ENCODE measurements at places on chromosomes 6 and 20.
A peak's percentile ranks its signal among the peaks of the same experiment; 100 is the strongest.

GRCh38 chr6:2715737-2716136 lies 35.0 kb downstream of the MYLK4 start:
- no peak for DNase-seq

DNA sequence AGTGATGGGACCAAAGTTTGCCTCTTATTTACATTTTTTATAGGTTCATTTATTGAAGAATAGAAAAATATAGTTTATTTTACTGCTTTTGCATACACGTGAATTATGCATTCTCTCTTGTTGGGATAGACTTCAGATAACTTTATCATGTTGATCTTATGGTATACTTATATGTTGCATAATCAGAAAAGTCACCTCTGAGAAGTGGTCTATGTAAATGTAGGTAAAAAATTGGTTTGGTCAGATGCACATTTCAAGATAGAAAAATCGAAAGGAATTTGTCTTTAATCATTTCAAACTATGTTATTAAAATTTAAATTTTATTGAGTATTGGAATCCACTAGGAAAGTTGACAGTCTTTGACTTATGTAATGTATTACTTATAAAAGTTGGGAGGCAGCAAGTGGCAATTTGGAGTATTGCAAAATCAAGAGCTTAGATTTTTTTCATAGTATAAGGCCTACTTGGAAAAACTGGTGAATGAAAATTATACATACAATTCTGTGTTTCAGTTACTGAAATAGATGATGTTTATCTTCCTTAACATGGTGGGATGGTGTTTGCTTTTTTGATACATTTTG lies 2.4 kb downstream of the PHF3 start:
- no peak for DNase-seq

GRCh38 chr6:148521586-148521985 lies 178.9 kb downstream of the SASH1 start:
- no peak for DNase-seq

DNA sequence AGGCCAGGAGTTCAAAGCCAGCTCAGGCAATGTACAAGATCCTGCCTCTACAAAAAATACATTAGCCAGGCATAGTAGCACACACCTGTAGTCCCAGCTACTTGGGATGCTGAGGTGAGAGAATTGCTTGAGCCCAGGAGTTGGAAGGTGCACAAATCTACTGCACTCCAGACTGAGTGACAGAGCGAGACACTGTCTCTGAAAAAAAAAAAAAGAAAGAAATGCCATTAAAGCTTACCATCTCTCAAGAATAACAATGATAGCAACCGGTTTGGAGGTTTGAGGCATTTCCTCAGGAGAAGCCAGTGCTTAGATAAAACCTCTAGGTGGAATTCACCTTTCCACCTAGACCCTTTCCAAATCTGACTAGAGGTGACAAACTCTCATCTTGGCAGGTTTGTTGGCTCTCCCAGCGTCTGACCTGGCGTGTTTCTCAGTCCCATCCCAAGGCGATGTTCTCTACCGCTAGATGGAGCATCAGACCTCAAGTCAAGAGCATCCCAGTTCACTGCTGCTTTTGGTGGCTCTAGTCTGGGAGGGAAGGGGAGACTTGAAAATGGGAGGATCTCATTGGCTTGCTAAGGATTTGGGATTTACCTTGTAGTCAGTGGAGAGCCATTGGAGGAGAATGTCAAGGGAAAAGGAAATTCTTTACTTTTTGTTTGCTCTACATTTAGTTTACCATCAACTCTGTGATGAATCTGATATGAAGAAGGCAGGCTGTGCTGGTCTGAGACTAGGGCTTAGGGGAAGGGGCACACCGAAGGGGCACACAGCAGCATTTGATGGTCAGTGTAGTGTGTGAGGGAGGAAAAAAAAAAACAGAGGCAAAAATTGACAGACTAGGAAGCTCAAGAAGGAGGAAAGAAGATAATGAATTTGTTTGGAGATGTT lies 67.9 kb downstream of the NCOA7 start:
- DNase-seq = no peak

DNA sequence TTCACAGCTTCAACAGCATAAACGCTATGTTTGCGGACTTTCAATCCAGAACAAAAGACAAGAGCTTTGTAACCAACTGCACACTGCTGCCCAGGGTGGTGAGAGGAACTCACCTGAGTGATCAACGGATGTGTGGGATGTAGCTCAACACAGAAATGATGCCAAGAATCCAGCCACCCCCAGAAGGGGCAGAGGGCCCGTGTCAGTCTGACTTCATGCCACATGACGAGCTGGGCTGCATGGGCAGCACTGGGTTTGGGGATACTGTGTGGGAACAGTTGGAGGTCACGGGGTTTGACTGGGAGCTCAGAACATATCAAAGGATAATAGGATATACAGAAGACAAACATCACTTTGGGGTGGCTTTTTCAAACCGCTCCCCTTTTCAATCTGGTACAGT lies 79.4 kb upstream of the TRAF3IP2 start:
- no peak for DNase-seq

DNA sequence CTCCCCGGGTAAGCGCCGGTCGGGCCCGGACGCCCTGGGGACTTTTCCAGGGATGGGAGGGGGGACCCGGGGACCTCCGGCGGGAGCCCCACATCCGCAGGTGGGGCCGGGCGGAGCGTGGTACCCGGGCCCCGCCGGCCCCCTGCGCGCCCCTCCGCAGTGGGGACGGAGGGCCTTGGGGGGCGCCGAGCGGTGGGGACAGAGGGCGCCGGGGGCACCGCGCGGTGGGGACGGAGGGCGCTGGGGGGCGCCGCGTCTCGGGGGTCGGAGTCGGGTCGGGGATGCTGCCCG lies 270 bp downstream of the PLEKHG1 start:
- no peak for DNase-seq

- DNase-seq = no peak
Measured at GRCh38 chr20:57544838-57545564, 15.9 kb upstream of the PCK1 start.

DNA sequence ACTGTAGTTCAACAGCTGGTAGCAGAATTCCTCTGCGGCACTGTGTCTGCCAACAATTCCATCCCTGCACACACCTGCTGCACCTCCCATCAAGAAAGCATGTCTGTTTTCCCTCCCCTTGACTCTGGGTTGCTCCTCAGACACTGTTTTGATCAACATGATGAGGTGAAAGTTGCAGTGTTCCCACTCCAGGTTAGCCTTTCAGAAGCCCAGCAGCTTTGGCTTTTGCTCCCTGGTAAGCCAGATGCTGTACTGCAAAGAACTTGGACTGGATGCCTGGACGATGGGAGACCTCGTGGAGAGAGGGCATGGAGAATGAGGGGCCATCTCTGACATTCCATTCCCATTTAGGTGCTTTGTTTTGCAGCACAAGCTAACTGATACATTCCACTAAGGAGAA lies 79.1 kb upstream of the MAFB start:
- DNase-seq = no peak

- no peak for DNase-seq
Measured at GRCh38 chr20:8126181-8126580, 5.9 kb upstream of the PLCB1 start.

DNA sequence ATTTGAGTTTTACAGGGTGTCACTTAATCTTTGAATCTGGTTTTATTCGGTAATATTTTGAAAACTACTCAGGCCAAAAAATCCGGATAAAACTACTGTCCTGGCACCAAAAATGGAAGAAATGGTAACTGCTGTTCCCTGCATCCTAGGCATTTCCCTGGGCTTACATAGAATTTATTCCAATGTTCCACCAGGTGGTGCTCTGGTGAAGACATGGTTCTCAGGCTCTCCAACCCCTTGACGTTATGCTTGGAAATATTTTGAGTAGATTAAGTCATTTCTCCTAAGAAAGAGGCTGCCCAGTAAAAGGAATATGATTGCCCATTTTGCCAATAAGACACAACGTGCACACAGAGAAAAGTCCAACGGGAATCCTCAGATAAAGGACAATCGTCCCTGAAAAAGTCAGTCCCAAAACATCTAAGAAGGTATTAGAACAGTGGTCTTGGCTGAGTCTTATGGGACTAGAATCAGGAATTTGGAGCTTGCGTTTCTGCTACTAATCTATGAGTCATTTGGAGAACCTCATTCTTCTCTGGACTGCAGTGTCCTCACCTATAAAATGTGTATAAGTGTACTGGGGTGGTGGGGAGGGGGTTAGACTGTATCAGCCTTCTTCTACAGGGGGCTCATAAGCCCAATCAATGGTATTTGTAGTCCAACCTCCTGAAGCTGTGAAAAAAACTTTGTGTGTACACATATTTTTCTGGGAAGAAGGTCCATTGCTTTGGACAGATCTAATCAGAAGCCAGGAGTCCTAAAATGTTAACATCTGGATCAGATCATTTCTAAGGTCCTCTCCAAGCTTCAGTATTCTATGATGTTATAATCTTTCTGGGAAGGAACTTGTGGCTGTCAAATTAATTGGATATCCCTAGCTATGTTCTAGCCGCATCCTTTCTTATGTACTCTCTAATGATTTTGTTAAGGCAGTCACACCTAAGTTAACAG lies 131.0 kb upstream of the BMP2 start:
- no peak for DNase-seq

DNA sequence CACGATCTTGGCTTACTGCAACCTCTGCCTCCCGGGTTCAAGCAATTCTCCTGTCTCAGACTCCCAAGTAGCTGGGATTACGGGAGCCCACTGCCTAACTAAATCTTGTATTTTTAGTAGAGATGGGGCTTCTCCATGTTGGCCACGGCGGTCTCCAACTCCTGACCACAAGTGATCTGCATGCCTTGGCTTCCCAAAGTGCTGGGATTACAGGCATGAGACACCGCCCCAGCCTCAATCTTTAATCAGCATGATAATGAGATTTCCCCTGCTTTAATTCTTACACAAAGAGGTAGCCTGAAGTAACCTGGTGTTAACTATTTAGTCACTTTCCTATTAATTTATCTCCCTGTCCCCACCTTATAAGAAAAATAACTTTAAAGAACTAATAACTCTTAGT lies 31.3 kb upstream of the TRDN start:
- no peak for DNase-seq

DNA sequence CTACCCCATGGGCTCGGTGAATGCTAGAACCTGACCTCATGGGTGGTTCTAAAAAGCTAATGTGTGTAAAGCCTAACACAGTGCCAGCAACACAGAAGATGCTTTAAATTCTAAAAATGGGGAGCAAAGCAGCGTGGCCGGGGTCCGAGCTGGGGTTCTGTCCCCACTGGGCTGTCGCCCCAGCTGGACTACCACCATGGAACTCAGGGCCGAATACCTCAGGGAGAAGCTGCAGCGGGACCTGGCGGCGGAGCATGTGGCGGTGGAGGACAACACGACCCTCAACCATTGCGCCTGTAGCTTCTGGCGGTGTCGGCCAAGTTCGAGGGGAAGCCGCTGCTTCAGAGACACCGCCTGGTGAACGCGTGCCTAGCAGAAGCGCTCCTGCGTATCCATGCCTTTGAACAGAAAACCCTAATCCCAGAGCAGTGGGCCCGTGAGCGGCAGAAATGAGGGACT lies 8.4 kb downstream of the SOX4 start:
- DNase-seq = no peak

DNA sequence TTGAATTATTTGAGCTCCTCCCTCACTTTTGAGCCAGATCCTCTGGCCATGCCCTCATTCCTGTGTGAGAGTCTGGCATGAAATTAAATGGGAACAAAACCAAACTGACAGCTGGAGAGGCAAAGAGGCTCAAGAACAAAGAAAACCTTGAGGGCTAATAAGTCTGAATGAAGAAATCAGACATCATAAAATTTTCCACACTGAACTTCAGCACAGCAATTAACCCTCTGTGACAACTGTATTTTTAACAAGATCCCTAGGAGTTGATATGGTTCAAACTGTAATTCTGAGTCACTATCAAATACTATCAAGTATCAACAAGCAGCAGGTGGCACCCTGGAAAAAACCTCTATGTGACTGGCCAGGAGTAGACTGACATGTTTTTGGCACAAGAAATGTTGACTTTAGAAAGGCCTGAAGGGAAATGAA lies 109.4 kb upstream of the EMILIN3 start:
- DNase-seq = peak; percentile 45

GRCh38 chr6:113496166-113496565 lies 361.0 kb upstream of the MARCKS start:
- no peak for DNase-seq

- no peak for DNase-seq
Measured at GRCh38 chr6:138328210-138328609, 49.5 kb upstream of the SMIM28 start.

DNA sequence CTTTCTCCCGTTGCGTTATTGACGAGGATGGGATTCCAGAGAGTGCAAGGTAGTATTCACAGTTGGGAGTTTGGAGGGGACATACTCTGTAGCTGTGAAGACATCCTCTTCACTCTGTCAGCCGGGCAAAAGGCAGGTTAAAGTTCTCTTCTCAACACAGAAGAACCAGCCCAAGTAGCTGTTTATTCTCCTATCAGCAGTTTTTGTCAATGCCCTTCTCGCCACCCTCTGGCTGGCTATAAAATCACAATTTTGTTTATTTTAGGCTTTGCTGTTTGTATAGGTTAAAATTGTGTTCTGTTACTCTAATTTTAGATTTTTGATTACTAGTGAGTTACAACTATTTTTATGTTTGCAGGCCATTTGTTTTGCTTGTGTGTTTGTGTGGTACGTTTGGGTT lies 37.9 kb upstream of the MAS1 start:
- DNase-seq = no peak

- no peak for DNase-seq
Measured at GRCh38 chr20:34251619-34252018, 10.4 kb downstream of the ASIP start.

- no peak for DNase-seq
Measured at GRCh38 chr20:1687053-1687452, 29.5 kb upstream of the SIRPG start.

DNA sequence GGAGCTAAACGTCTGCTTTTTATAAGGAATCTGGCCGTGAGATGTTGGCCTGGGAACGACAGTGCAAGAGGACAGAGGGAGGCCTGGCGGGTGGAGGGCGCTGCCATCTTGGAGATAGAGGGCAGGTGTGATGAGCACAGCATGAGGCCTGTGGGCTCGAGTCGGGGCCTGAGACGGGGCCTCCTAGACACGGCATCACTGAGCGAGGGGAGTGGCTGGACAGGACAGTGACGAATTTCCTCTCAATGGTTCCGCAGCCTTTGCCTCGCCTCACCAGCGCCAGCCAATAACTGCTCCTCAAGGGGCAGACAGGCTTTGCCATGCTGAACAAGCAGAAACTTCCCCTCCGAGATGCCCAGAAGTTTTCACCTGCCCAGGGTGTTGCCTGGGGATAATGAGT lies 376.7 kb downstream of the THBS2 start:
- DNase-seq = no peak

- no peak for DNase-seq
Measured at GRCh38 chr6:128204616-128205015, 303.8 kb upstream of the THEMIS start.

DNA sequence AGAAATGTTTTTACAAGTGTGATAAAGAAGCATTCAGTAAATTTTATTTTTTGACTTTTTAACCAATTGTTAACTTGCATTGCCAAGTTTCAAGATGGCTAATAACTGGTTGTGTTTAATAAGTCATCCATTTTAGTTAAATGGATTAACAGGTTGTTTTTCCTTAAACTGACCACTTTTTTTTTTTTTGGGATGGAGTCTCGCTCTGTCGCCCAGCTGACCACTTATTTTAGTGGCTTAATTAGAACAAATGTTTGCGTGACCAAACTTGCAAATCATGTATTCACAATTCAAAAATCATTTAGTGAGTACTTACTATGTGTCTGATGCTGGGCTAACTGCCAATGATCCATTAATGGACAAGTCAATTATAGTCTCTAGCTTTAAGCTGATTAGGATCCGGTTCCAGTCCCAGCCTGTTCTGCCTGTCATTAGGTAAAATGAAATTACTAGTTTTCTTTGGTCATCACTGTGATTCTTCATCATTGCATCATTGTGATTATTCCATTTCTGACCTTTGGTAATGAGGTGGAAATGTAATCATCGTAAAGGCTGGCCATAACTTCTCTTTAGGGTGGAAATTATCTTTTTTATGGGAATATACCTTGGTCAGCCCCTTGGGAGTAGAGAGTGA lies 729.2 kb upstream of the MARCKS start:
- DNase-seq = no peak
